Mesendoderm (in vitro differentiated cells): ENCODE measurements at places on chromosomes 12 and 14.

GRCh38 chr14:50719911-50720759, 52.0 kb upstream of the SAV1 start:
- H3K4me1 ChIP-seq = no peaks in the 10 kb centered on the region
- H3K27me3 ChIP-seq = no peaks in the 10 kb centered on the region
- no peak overlapping the region for H3K27ac ChIP-seq

GRCh38 chr12:116928504-116928903, 17.8 kb downstream of the FBXW8 start:
- H3K27me3 ChIP-seq = no peaks in the 10 kb centered on the region
- H3K27ac ChIP-seq = peak overlapping the region; percentile 65
- DNase-seq = peak; percentile 70
- no peaks in the 10 kb centered on the region for H3K36me3 ChIP-seq

DNA sequence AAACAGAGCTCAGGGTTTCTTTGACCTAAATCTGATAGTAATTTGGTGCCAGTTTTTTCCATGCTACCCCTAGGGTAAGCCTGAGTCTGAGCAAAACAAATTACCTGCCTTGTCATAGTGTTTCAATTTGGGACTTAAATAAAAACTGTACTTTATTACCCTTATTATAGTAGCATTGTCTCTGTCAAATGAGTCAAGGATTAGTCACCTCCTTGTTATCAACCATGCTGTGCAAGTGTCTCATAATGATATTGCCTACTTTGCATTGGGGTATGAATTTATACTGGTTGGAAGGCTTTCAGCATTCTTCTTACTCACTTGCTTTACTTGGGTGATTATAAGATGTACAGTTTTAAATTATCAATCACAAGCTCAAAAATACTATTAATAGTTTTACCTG, 380.0 kb downstream of the LRFN5 start:
- H3K4me3 ChIP-seq = no peak overlapping the region
- no peaks in the 10 kb centered on the region for H3K36me3 ChIP-seq
- no peaks in the 10 kb centered on the region for H3K27me3 ChIP-seq
- DNase-seq = no peak
- H3K4me1 ChIP-seq = no peaks in the 10 kb centered on the region

DNA sequence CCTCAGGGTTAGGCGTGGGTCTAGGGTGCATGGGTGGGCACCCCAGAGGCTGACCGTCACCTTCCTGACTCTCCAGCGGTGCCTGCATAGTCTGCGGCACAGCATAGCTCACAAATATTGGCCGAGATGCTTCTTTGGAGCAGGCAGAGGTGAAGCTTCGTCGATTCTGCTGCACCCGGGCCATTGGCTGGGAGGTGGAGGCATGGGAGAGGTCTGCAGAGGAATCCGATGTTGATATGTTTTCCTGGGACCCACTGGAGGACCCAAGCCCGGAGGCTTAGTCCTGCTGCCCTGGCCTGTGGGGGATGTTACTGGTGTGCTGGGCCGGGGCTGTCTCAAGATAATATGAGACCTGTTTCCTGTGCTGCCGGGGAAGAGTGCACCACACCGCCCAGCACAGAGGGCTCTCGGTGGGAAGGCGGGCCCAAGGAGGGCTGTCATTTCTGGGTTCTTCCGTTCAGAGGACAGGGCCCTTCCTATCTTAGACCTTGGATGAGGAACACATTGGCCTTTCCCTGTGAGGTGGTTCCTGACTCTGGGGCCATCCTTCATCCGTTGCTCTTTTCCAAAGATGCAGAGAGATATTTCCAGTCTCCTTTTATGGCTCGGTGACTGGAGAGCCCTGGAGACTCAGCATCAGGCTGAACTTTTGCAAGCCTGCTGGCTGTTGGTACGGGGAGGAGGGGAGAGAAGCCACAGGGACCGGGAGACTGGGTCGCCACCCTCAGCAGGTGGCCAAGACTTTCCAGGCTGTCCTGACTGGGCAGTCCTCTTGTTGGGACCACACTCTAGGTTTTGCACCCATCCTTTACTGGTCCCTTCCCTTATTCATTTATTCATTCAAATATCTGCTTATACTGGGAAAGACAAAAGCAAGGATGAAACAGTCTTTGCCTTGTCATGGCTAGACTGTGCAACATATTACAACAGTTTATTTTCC, 143.5 kb downstream of the TSPAN9 start:
- H3K27ac ChIP-seq = no peak overlapping the region
- DNase-seq = no peak
- no peaks in the 10 kb centered on the region for H3K4me1 ChIP-seq
- no peak overlapping the region for H3K4me3 ChIP-seq
- no peaks in the 10 kb centered on the region for H3K27me3 ChIP-seq

GRCh38 chr12:29164477-29165393, 15.7 kb downstream of the FAR2 start:
- no peaks in the 10 kb centered on the region for H3K36me3 ChIP-seq
- H3K27ac ChIP-seq = no peak overlapping the region
- H3K4me3 ChIP-seq = no peak overlapping the region
- peaks cover 3% of the 10 kb centered on the region for H3K4me1 ChIP-seq

GRCh38 chr12:84696908-84697540, 215.6 kb downstream of the SLC6A15 start:
- no peak overlapping the region for H3K4me3 ChIP-seq
- H3K4me1 ChIP-seq = no peaks in the 10 kb centered on the region
- no peak overlapping the region for H3K27ac ChIP-seq
- H3K36me3 ChIP-seq = no peaks in the 10 kb centered on the region
- no peak for DNase-seq
- no peaks in the 10 kb centered on the region for H3K27me3 ChIP-seq

DNA sequence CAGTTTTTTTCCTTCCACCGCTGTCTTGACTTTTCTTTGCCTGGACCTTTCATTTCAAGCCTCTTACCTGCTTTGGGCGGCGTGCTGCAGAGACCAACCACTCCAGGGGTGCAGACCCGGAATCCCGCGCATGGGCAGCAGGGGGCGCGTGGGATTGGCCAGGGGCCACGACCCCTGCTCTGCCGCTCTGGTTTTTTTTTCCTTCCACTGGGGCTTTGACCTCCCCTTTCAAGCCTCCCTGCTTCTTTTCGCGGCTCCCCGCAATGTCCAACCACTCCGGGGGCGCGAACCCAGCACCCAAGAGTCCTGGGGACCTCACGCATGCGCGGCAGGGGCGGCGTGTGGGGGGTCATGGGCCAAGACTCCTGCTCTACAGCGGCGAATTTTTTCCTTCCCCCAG, 325.1 kb downstream of the ALG10 start:
- no peak overlapping the region for H3K4me3 ChIP-seq
- no peaks in the 10 kb centered on the region for H3K4me1 ChIP-seq
- DNase-seq = no peak

- no peak overlapping the region for H3K27ac ChIP-seq
- H3K36me3 ChIP-seq = no peaks in the 10 kb centered on the region
These were observed 4.1 kb upstream of the KRT7 start for GRCh38 chr12:52228931-52229330.

DNA sequence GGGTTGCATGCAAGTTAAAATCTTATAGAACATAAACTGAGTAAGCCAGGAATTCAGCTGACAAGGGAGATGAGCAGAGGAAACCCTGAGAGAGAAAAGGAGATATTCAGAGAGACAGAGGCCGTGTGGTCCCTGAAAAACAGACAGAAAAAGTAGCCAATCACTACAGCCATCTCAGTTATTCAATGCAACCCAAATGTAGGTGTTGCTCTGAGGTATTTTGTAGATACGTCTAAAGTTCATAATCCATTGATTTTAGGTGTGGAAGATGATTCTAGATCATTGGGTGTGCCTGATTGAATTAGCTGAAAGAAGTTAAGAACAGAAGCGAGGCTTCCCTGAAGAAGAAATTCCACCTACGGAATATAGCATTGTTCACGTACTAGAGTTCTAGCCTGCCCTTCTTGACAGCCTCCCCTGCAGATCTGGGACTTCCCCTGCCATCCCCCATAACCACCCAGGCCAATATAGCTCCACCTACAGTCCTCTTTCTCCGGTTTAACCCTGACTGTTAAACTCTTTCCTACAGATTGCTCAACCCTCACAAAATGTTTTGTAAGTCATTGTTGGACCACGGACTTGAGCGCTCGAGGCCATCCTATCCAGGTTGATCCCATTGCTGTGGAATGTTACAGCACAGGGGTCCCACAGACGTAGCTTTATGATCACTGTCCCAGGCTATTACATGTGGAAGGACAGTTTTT, 21.7 kb downstream of the AICDA start:
- DNase-seq = peak; percentile 69
- H3K27ac ChIP-seq = no peak overlapping the region
- H3K4me1 ChIP-seq = peaks cover 5% of the 10 kb centered on the region
- no peaks in the 10 kb centered on the region for H3K27me3 ChIP-seq
- H3K4me3 ChIP-seq = no peak overlapping the region
- H3K36me3 ChIP-seq = no peaks in the 10 kb centered on the region

DNA sequence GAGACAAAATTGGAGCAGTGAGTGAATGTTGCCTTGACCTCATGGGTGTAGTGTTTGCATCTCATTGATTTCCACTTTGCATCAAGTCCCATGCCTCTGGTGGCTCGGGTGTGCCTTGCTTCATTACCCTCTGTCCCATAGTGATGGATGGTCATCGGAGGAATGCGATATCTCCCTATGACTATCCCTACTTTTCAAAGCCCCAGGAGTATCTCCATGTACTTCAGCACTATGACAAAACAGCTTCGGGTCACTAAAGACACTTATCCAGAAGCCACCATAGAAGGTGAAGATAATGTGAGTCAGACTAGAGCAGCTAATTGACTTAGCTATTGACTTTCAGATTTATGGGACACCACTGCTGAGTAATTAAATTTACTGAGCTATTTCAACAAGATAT, 355.1 kb upstream of the CCDC196 start:
- H3K27me3 ChIP-seq = no peaks in the 10 kb centered on the region
- no peak overlapping the region for H3K4me3 ChIP-seq

DNA sequence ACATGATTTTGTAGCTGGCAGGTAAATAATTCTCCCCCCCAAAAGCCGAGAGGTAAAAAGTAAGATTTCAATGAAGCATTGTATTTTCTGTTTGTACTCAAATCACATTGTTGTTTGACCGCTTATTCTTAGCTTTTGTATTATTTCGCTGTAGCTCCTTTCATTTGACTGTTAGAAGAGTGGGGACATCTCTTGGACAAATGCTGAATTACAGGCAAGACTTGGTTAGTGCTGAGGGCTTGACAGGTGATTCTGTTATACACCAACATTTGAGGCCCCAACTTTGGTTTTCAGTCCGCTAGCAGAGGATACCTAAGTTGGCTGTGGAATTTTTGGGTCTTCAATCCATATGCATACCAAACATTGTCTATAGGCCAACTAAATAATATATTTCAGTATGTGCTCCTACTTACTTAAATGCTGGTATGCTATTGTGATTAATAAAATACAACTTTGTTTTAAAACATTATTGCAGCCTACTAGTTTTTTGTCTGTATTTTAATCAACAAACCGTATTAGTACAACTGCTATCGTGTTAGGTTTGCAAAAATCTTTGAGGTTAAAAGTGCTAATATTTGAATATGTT, 102.2 kb downstream of the ERC1 start:
- DNase-seq = peak; percentile 78
- H3K36me3 ChIP-seq = no peaks in the 10 kb centered on the region
- no peaks in the 10 kb centered on the region for H3K27me3 ChIP-seq
- H3K4me1 ChIP-seq = no peaks in the 10 kb centered on the region

GRCh38 chr12:116184763-116185162, 92.7 kb downstream of the MED13L start:
- no peaks in the 10 kb centered on the region for H3K27me3 ChIP-seq
- H3K36me3 ChIP-seq = no peaks in the 10 kb centered on the region
- H3K4me1 ChIP-seq = peaks cover 6% of the 10 kb centered on the region
- H3K4me3 ChIP-seq = no peak overlapping the region

- no peaks in the 10 kb centered on the region for H3K27me3 ChIP-seq
- DNase-seq = no peak
- H3K36me3 ChIP-seq = no peaks in the 10 kb centered on the region
- H3K4me3 ChIP-seq = peak overlapping the region; percentile 41
- no peak overlapping the region for H3K27ac ChIP-seq
These were observed 201.5 kb upstream of the CAND1 start for GRCh38 chr12:67067453-67068203.

DNA sequence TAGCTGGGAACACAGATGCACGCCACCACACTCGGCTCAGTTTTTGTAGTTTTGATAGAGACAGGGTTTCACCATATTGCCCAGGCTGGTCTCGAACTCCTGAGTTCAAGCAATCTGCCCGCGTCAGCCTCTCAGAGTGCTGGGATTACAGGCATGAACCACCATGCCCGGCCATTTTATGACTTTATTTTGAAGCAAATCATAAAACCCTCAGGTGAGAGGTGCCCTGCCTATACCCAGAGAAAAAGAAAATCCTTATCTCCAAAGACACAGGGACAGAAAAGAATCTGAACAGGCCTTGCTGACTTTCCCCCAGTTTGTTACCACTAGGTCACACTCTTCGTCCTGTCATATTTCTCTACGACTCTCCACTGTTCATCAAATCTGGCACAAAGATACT, 48.8 kb downstream of the DAO start:
- H3K4me1 ChIP-seq = no peaks in the 10 kb centered on the region
- no peak overlapping the region for H3K27ac ChIP-seq
- H3K4me3 ChIP-seq = no peak overlapping the region
- no peaks in the 10 kb centered on the region for H3K36me3 ChIP-seq
- H3K27me3 ChIP-seq = no peaks in the 10 kb centered on the region

GRCh38 chr14:35861204-35861868, 35.2 kb downstream of the BRMS1L start:
- H3K36me3 ChIP-seq = no peaks in the 10 kb centered on the region
- DNase-seq = no peak
- no peaks in the 10 kb centered on the region for H3K4me1 ChIP-seq
- no peaks in the 10 kb centered on the region for H3K27me3 ChIP-seq

GRCh38 chr14:100857923-100858837, 32.3 kb downstream of the MEG3 start:
- DNase-seq = no peak
- H3K27ac ChIP-seq = no peak overlapping the region
- no peaks in the 10 kb centered on the region for H3K27me3 ChIP-seq
- H3K4me3 ChIP-seq = no peak overlapping the region
